ENCODE measurements at places on chromosomes 12 and 14.

DNA sequence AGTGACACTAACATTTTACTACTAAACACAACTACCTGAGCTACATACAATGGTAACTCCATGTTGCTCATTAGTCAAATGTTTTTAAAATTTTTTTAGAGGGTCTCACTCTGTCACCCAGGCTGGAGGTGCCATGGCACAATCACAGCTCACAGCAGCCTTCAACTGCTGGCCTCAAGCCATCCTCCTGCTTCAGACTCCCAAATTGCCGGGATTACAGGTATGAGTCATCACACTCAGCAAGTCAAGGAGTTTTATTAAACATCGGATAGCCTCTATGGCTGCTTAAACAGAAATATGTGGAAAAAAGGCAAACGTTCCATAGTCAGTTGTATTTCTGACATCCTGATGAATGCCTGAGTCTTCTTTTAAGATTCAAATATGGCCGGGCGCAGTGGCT, 11.1 kb upstream of the NPFF start:
- DNase-seq, result no peak

DNA sequence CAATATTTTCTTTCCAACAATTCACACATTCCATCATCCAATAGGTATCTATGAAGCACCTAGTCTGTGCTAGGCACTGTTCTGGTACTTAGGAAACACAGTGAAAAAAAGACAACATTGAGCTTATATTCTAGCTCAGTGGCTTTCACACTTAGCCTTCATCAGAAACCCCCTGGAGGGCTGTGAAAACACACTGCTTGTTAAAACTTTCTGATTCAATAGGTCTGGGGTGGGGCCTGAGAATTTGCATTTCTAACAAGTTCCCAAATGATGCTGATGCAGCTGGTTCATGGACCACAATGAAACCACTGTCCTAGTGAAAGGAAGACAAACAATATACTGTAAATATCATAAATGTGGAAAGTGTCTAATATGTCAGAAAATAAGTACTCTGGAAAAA, 5.9 kb downstream of the VTI1B start:
- DNase-seq, result no peak

DNA sequence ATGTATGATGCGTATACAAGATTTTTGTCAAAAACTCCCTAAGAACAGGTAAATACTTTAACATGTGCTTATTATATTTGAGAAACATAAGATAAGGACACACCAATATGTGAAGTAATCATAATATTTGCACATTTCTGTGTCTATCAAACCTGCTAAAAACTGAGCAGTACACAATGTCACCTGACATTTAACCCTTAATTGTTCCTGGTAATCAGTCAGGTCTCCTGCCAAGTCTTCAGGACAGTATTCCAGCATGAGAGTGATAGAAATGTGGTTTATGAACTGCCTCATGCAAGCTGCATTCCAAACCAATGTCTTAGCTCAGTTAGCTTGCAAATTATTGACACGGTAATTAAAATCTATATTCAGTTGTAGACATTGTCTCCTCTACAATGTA, 4.2 kb downstream of the SOX5 start:
- no peak for DNase-seq

GRCh38 chr12:63318933-63319332, 167.9 kb upstream of the AVPR1A start:
- DNase-seq, result no peak

DNA sequence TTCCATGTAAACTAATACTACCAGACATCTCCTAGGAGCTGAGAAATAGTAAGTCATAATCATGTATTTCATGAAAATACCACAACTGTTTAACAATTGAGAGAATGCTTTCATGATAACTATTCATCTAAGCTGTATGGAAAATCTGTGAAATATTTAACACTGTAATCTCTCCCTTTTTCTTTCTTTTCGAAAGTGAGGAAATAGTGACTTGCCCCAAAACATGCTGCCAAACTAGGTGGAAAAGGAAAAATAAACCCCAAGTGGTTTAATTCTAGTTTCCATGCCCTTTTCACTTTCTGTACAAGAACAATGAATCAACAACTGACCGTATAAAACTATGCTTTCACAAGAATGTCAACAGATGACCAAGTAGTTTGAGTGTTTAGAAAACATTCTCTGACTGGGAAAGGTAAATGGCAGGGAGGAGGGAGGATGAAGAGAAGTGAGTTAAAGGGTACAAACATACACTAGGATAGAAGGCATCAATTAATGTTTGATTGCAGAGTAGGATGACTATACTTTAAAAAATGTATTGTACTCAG, 147.5 kb upstream of the AVPR1A start:
- no peak for DNase-seq

GRCh38 chr12:32896432-32897280, at the start of gene PKP2:
TSS of gene PKP2 (minus strand) at chr12:32896777. CDS start at chr12:32896731, 46 bp downstream.
- no peak for DNase-seq

- DNase-seq, result no peak
Observed at GRCh38 chr12:107736914-107737313, 24.0 kb downstream of the PRDM4 start.

DNA sequence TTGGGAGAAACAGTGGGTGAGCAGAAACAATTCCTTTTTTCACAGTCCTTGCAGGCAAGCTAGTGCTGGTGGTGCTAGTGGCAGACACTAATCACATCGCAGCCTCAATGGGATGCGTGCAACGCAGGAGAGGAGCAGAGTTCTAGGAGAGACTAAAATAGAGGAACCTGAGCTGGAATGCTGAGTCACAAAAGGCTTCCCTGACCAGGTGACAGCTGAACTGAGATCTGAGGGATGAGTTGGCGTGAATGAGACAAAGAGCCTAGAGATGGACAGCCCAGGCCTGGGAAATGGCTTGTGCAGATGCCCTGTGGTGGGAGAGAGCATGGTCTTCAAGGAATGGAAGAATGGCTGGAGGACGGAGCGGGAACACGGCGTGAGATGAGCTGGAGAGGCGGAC, 25.8 kb downstream of the ACADS start:
- no peak for DNase-seq

- DNase-seq, result no peak
Observed at GRCh38 chr12:10701131-10701681, 21.9 kb downstream of the YBX3 start.

GRCh38 chr12:129258781-129259318, 405.6 kb downstream of the GLT1D1 start:
- no peak for DNase-seq

GRCh38 chr14:54396183-54396492, 669 bp upstream of the CDKN3 start:
- DNase-seq, result no peak

- no peak for DNase-seq
Observed at GRCh38 chr12:49941556-49942511, 8.7 kb upstream of the AQP2 start.

DNA sequence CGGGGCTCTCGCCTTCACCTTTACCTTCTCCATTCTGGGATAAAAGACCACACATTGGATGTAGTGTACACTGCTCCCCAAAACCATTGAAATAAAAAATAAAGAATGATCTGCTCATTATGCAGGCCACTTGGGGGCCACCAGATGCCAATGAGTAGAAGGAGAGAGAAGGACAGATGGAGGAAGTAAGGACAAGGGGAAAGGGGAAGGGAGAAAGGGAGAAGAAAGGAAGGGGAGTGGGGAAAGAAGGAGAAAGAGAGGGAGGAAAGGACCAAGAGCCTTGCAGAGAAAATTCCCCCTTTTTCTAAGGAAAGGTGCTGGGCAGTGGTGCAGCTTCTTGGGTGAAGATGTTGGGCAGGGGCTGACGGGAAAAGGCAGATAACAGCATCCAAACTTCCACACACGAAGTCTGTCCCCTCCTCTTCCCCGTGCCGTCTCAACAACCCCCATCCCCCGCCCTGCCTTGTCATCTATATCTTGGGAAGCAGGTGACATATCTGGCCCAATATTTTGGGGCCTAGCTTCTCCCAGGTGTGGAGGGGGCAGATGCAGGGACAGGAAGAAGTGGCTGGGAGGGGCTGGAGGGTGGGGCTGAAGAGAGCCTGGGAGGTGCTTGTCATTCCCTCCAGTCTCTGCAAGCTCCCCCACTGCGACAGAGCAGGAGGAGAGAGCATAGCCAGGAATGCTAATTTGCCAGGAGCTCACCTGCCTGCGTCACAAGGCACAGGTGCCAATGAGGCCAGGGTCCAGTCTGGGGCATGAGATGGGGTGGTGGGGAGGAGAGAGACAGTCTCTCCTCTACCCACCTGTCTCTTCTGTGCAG, 107.5 kb downstream of the SINHCAF start:
- DNase-seq, result no peak

- DNase-seq, result no peak
Observed at GRCh38 chr14:74508292-74508731, 14.7 kb downstream of the ISCA2 start.

GRCh38 chr12:121713257-121713777, 765 bp downstream of the TMEM120B start:
- no peak for DNase-seq

DNA sequence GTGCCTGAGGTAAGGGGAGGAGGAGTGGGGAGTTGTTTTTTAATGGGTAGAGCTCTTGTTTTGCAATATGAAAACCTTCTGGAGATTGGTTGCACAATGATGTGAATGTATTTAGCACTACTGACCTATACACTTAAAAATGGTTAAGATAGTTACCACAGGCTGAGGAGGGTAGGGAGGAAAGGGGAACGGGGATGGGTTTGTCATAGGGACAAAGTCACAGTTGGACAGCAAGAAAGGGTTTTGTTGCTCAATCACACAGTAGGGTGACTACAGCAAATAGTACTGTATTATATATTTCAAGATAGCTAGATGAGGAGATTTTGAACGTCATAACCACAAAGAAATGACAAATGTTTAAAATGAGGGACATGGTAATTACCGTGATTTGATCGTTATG, 1562.4 kb downstream of the AACS start:
- no peak for DNase-seq

DNA sequence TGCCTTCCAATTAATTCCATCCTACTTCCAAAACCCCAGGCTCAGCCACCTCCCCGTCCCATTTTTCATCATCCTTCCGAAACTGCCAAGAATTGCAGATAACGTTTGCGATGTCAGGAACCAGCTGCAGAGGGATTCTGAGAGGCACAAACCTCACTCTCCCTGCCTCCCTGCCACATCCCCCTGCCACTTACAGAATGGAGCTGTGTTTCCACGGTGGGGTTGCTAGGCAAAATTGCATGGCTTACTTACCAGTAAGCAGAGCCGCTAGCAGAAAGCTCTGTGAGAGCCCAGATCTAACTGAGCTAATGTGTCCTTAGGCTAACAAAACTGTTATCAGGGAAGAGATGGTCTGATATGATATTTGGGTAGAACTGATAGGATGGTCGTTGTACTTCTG, 127.4 kb downstream of the KCNK10 start:
- no peak for DNase-seq

DNA sequence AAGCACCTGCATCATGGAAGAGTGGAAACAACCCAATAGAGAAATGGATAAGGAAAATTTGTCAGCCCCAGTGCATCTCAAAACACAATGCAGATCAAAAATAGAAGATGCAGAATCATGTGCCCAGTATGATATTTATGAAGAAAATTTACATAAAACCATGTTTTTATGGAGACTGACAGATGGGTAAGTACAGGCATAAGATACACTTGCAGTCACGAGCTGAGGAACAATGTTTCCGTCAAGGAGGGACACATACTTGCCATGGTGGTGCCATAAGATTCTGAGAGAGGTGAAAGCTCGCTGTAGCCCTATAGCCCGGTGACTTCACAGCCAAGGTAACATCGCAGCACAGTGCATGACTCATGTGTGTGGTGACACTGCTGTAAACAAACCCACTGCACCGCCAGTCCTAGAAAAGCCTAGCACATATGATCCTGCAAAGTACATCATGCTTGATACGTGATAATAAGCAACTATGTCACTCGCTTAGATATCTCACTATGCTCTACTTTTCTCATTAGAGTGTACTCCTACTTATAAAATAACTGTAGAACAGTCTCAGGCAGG, 112.6 kb downstream of the RIMBP2 start:
- DNase-seq, result no peak

DNA sequence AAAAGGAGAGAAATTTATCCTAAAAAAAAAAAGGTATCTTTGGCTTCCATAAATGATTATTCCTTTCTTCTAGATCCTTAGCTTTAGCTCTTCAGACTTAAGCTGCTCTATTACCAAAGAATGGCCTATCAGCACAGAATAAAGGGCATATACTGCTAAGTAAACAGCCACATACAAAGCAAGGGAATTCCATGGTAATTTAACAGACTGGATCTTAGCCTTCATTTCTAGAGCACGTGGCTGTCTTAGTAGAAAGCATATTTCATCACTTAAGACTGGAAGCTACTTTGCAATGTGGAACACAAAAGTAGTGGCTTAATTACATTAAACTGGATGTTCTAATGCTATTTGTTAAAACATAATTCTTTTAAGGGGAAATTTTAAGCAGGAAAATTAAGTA, 23.1 kb downstream of the TMED10 start:
- no peak for DNase-seq

DNA sequence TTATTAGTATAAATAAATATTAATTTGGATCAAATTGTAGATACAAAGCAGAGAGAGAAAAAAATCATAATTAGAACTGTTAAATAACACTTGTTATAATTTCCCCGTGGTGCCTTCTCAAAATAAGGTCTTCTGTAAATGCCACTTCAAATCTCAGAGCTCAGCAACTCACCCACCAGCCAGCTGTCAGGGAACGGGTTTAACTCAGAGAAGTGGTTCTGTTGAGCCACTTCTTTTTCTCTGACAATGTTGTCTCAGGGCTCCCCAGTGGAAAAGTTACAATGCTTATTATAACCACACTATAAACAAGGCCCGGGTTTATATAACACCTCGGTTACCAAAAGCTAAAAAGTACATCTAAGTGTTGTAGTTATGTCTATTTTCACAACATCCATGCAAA, 452.6 kb downstream of the GLT1D1 start:
- DNase-seq, result no peak

GRCh38 chr12:28857369-28857768, 291.7 kb upstream of the FAR2 start:
- DNase-seq, result no peak

- DNase-seq, result no peak
Observed at GRCh38 chr12:24902511-24903328, 46.2 kb downstream of the BCAT1 start.

- no peak for DNase-seq
Observed at GRCh38 chr12:67531051-67531450, 117.5 kb upstream of the DYRK2 start.

- no peak for DNase-seq
Observed at GRCh38 chr14:90017371-90017770, 44.4 kb upstream of the KCNK13 start.

DNA sequence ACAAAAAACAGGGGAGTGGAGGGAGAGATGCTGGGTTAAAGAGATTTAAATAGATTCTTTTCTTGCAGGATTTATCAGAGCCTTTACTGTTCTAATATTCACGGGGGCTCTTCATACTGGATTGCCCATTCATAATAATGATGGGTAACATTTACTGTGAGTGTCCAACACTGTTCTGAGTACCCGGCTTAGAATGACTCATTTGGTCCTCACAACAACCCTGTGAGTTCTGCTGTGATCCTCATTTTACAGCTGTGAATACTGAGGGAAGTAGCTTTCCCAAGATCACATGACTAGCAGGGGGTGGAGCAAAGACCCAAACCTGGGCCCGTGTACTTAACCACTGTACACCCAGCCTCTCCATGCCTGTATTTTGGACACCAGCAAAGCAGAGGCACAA, 113.4 kb downstream of the NT5DC3 start:
- DNase-seq, result no peak

Data from CD4-positive, alpha-beta T cell (primary cell).